ENCODE measurements at places on chromosomes 7 and 10.
A peak's percentile ranks its signal among the peaks of the same experiment; 100 is the strongest.

GRCh38 chr7:72078301-72078700, 333.8 kb downstream of the CALN1 start:
- no peak for DNase-seq

DNA sequence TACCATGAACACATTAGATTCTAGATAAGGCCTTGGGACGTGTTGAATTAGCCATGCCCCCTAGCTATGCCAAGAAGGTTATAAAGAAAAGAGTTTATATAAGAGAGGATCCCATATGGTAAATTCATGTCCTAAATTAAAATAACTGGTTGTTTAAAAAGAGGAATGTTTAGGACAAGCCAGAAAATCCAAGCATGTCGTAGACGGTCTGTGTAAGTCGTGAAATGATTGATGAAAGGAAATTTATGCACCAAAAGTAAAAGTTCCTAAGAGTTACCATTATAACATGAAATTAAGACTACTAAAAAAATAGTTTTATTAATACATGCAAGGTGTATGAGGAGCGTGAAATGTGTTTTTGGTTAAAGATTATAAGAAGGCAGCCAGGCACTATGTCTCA, 624.9 kb downstream of the ARL4A start:
- DNase-seq, result no peak

DNA sequence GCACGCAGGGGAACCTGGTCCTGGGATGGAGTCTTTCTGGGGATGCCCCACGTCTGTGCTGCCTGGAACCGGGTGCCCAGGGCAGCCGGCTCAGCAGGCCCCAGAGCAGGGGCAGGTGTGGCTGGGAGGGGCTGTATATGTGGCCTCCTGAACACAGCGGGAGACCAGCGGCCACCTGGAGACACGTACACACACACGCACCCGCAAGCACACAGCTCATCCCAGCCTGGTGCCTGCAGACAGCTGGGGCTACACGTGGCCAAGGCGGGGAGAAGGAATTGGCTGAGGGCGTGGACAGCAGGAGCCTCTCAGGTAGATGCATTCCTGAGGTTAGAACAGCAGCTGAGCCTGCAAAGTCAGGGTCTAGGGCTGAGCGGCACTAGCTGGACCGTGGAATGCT, 14.0 kb downstream of the ADAM8 start:
- no peak for DNase-seq

DNA sequence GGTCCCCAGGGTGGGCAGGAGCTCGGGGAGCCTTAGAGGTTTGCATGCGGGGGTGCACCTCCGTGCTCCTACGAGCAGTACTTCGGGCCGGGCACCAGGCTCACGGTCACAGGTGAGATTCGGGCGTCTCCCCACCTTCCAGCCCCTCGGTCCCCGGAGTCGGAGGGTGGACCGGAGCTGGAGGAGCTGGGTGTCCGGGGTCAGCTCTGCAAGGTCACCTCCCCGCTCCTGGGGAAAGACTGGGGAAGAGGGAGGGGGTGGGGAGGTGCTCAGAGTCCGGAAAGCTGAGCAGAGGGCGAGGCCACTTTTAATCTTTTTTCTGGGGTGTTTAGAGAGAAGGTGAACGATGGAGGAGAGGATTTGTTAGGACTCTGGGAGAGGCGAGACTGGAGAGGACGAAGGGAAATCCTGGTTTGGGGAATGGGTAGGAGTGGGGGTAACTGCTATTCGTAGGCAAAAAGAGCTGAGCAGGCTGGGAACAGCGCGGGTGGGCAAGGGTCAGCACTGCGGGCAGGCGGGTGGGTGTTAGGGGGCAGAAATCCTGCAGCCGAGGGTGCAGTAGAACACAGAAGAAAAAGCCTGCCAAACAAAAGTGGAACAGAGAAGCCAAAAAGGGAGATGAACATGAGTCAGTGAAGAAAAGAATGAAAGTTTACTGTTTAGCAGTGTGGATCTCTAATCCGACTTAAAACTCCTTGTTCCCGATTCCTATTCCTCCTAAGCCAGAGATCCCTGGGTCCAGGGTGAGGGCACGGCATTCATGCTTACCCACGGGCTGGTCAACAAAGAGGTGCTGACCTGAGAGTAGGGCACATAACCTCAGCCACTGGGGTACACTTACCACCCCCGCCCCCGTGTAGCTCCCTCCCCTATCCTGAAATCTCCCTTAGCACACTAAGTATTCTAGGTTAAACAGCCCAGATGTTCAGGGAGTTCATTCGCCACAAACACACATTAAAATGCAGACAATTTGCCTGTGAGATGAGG, 26.9 kb downstream of the PRSS2 start:
- DNase-seq, result no peak

GRCh38 chr10:97059006-97059871, 126.5 kb downstream of the SLIT1 start:
- DNase-seq, result peak; percentile 90

GRCh38 chr10:71314028-71314693, 4.9 kb upstream of the SLC29A3 start:
- DNase-seq, result peak; percentile 76

- DNase-seq, result no peak
Measured at GRCh38 chr10:27464993-27465392, 39.1 kb upstream of the RAB18 start.

DNA sequence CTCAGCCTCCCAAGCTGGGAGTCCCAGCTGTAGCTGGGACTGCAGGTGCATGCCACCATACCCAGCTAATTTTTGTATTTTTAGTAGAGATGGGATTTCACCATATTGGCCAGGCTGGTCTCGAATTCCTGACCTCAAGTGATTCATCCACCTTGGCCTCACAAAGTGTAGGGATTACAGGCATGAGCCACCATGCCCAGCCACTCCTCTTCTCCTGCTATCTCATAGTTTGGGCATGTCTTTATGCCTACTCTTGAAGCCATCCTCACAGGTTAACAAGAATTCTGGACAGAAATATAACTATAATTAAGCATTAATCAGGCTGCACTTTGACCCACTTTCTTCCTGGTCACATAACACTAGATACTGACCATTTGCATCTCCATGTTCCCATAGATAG, 28.6 kb upstream of the C10orf67 start:
- no peak for DNase-seq

DNA sequence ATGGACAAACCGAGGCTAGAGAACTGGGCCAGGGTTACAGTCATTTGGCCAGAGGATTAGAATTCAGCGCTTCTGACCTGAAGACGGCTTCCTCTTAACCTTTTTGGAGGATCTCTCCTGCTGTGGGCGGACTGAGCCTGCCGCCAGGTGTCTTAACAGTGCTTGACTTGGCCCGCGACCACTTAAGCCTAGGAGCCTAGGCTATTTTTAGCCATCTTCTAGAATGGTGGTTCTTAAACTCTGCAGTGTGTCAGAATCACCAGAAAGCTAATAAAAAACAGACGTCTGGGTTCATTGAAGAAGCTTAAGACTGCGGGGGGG, 722 bp downstream of the MDH2 start:
- no peak for DNase-seq

All from head of caudate nucleus (tissue), 42 donors.